SK-MEL-5 (cell line): ENCODE measurements at places on chromosomes 6 and 20.

GRCh38 chr20:11248011-11248409 lies 574.2 kb upstream of the JAG1 start:
- no peak for DNase-seq

DNA sequence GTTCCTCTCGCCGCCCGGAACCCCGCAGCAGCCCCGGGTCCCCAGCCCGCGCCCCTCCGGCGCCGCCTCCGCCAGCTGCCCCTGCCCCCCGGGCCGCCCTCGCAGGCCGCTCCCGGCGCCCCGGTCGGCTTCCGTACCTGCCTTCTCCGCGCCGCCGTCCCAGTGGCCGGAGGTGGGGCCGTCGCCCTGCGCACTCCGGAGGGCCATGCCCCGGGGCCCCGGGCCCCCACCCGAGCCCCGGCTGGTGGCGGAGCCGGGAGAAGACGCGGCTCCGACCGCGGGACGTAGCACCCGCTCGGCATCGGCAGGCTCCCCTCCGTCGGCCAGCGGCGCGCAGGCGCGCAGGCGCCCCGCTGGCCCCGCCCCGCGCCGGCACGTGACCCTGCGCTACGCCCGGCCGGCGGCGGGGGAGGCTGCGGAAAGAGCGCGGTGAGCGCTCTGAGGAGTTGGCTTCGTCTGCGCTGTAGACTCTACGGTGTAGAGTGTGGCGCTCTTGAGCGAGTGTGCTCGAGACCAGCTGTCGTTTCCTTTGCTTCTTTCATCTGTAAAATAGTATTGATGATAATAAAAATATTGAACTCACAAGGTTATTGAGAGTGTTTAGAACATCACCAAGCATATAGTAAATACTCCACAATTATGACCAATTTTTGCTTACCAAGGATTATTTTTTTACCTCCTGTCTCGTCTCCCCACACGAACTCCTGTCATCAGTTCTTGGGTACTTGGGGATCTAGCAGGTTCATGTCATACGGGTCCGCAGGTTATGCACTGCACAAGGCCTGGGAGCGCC lies at the start of gene TBC1D20:
Gene TBC1D20, minus strand, starts transcription at position 335 of the 793 bp plus-strand sequence. Its CDS starts 128 bp downstream, at position 207.
- DNase-seq, result peak; percentile 90

DNA sequence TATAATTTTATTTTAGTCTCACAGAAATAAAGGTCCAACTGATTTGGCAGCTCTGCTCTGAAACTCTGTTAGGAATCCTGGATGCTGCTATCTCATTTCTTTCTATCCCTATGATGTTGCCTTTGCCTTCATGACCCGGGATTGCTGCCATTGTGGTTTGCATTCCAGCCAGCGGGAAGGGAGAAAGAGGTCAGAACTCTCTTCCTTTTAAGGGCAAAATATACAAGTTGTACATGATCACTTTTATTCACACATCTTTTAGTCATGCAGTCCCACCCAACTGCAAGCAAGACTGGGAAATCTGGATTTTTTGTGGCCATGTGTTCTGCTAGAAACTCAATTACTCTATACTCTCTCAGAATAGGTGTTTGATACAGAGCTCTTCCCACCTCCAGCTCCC lies 263.1 kb upstream of the ZFP64 start:
- no peak for DNase-seq

GRCh38 chr6:37783856-37784584 lies 35.5 kb upstream of the ZFAND3 start:
- DNase-seq, result no peak

DNA sequence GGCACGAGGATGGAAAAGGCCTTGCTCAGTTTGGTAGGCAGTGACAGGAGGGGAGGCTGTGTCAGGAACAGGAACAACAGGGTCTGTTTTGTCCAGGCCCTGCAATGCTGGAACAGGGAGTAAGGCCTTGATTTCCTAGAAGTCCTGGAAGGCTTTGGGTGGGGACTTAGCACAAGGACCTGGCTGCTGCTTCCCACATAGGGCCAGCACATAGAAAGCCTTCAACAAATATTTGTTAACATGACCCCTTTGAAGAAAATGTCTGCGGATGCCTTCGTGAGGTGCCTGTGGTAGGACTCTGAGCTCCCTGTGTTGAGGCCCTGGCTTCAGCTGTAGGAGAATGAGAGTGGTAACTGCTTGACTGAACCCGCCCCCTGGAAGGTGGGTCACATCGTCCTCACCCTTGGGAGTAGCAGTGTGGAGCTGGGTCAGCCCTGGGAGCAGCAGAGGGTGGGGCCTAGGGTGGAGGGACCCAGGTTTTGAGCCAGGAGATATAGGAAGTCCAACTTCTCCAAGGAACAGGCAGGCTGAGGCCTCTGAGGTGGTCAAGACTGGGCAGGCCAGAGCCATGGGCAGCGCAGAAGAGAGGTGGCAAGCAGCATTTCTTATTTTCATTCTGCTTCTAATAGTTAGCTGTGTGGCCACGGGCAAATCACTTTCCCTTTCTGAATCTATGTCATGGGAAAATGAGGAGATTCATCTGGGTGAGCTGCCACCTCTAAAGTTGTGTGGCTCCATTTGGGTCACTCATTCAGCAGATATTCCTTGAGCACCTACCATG lies 50.0 kb downstream of the CNBD2 start:
- DNase-seq, result no peak

DNA sequence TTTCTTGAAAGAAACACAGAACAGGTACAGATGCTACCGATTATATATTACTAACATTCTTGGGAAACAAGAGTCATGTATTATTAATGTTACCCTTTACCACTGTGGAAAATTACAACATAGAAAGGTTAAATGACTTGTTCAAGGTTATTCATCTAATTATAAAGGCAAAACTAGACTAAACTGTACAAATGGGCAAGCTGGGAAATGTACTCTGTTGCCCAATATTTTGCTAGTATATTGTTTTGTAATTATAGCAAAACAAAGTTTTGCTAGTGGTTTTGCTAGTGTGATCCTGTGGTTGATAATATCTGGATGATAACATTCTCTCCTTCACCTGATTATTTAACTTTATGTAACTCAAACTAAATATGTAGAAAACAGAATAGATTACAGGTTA lies 96.5 kb downstream of the TINAG start:
- DNase-seq, result no peak

DNA sequence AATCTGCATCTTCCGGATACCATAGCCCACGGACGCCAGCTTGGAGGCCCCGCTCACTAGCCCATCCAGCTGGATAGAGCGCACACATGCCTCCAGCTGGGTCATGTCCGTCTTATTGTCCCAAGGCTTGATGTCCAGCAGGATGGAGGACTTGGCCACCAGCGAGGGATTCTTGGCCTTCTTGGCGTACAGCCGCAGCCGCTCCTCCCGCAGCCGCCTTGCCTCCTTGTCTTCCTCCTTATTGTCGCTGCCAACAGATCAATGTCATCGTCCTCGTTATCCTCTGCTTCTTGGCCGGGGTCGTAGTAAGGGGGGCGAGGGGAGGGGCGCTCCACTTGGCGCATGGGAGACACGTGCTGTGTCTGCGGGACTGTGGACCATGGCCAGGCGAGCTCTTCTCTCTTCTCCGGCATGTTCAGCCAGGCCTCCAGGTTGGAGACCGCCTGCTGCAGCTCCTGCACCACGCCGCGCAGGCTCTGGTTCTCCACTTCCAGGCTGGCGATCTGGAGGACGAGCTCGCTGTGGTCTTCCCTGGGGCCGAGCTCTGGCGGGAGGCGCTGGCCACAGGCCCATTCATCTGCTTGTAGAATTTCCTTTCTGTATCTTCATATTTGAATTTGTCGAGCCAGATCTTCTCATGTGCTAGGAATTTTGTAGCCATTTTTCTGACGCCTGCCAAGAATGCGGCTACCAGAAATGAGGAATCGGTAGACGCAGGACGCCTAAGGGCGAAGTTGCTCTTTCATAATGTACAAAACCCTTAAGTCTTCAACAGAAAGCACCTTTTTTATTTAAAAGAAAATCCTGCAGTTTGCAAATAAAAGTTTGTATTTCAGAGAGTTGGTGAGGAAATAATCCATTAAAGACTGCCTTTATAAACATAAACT lies 60.1 kb upstream of the PTPRK start:
- DNase-seq, result peak; percentile 20

DNA sequence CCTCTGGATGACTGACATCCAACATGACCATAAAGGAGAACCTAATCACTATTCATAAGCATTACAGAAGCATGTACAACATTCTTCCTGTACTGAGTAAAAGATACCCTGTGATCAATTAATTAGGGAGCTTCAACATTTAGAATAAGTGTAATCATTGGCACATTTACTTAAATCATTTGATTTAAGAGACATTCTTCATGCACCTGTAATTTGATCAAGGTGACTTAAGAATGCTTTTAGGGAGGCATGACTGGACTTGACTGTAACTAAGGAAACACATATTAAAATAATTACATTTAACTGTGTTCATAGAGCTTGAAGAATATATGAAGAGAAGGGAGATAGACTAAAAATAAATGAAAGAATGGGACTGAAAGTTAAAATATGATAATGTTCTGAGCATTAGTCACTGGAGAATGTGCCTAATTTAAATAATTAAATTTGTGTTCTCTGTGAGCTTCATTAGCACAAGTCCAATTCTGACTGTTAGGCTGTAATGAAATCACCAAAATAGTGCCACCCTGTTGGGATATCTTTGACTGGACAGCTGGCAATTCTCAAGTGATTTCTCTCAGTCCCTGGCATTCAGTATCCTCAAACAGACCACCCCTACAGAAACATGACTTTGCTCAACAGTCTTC lies 295.5 kb upstream of the ADGRB3 start:
- DNase-seq, result no peak

- no peak for DNase-seq
Observed at GRCh38 chr20:25221592-25222460, 26.1 kb upstream of the PYGB start.

- no peak for DNase-seq
Observed at GRCh38 chr20:18421608-18422007, 45.2 kb downstream of the DZANK1 start.

DNA sequence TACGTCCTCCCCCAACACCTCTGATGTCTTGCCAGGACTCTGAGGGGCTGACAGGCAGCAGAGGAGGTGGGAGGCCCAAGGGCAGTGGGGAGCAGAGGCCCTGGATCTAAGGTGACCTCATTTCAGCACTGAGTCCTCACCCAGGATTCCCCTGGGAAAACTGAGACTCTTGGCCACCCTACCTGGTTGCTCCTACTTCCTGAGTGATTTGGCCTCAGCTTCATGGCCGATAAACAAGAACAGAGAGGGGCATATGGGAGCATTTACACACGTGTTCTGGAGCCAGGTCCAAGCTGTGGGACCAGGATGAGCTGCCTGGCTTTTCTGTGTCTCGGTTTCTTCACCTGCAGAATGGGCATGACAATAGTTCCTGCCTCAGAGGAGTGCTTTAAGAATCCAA lies 133.8 kb downstream of the ANKRD60 start:
- DNase-seq, result no peak

DNA sequence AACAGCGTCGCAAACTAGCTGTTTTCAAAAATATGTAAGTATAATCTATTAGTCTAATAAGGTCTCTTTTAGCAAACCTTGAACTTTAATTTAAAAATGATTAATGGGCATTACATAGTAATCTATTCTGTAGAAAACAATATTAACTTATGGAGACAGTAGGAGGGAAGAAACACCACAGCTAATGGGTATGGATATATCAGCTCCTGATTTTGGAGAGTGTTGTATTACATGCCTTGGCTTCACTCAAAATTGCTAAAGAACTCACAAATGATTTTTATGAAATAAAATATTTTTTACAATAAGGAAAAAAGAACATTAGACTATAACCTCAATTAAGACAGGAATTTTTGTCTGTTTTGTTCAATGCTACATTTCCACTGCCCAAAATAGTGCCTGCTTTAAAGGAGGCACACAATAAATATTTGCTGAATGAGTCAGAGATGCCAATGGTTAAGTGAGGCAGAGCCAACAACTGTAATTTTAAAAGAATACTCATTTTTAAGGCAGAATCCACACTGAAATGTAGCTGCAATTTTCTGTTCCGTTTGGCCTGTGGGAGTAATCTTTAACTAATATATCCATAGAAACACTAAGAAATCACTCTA lies 15.7 kb downstream of the ATG5 start:
- DNase-seq, result peak; percentile 4

- DNase-seq, result no peak
Observed at GRCh38 chr6:15137086-15137485, 108.8 kb upstream of the JARID2 start.

GRCh38 chr20:37223053-37223452 lies 38.6 kb downstream of the GHRH start:
- DNase-seq, result peak; percentile 76

GRCh38 chr6:44078827-44079671 lies 48.2 kb downstream of the MRPL14 start:
- peak; percentile 76 for DNase-seq

- no peak for DNase-seq
Observed at GRCh38 chr6:5208057-5208456, 52.7 kb downstream of the LYRM4 start.

DNA sequence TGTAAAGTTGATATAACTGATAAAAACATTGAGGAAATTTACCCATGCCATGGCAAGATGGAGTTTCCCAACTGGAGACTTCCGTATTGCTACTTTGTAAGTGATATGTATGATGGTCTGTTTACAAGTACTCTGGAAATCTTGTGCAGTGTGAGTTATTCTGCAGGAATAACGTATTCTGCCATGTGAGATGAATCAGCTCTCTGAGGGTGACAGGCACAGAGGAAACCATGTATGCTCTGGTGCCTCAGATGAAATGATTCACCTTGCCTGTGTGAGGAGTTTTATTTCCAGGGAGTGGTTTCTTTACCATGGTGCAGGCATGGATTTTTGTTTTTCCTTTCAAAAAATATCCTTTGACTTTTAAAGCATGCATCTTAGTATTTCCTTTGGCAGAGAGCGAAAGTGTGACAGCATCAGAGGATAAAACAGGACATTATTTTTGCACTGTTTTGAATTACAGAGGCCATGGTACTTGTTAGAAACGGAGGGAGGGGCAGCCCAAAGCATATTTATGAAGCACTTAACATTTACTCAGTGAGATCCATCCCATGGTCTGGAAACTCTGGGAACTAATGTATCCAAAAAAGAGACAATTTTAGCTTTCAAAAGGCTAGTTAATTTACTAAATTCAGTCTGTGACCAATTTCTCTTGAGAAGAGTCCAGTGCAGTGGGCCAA lies 36.0 kb upstream of the MTRF1L start:
- DNase-seq, result no peak

- DNase-seq, result no peak
Observed at GRCh38 chr6:145032562-145033145, 702.7 kb downstream of the EPM2A start.

- DNase-seq, result no peak
Observed at GRCh38 chr6:152575621-152576150, 61.5 kb downstream of the SYNE1 start.

DNA sequence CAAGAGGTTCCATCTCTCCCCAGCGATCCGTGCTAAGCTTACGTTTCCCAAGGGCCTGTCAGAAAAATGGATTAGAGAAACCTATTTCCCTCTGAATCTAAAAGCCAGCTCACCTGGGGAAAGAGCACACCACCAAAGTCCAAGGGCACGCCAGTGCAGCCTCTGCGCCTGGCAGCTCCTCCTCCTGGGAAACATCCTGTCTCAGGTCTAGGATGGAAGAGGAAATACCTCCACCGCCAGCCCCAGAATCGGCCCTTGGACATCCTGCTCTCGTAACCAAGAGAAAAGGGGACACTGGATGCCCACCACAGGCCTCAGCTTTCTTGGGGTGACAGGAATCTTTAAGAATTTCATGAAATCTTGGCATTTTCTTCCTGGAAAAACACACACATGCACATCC lies 18.7 kb downstream of the RAMACL start:
- no peak for DNase-seq
